Lower leg skin (tissue), 4 donors: ENCODE measurements at places on chromosomes 3 and 15. TPM values are rescaled to one million over a fixed set of nuclear protein-coding genes. Genes with fewer than 3 reads are reported as not detected.

The TNIK gene
- 4.7 TPM for total RNA-seq

The CLRN1 gene
- not detected for total RNA-seq

The SCAPER gene
- total RNA-seq, result 25.2 TPM

The NMNAT3 gene
- 35.1 TPM for total RNA-seq

The VGLL3 gene
- 8.0 TPM for total RNA-seq

The RBPMS2 gene
- total RNA-seq, result 1.1 TPM

The REC114 gene
- total RNA-seq, result not detected

The RYR3 gene
- 1.6 TPM for total RNA-seq

The ACOX2 gene
- 6.6 TPM for total RNA-seq

The MESP2 gene
- total RNA-seq, result not detected

The SPATA12 gene
- not detected for total RNA-seq

The CSPG4 gene
- 9.8 TPM for total RNA-seq

The TMEM202 gene
- total RNA-seq, result not detected

The RETNLB gene
- total RNA-seq, result not detected

The CAV3 gene
- total RNA-seq, result not detected

The FHIT gene
- total RNA-seq, result 5.6 TPM

The CACNA1D gene
- total RNA-seq, result 12.5 TPM

The SCN5A gene
- not detected for total RNA-seq
